Posterior vena cava (tissue), 2 donors: ENCODE measurements at places on chromosomes 11 and 22. TPM values are rescaled to one million over a fixed set of nuclear protein-coding genes. Genes with fewer than 3 reads are reported as not detected.

- no peak for DNase-seq
Observed at GRCh38 chr11:125626288-125626950, 1.5 kb downstream of the CHEK1 start.

DNA sequence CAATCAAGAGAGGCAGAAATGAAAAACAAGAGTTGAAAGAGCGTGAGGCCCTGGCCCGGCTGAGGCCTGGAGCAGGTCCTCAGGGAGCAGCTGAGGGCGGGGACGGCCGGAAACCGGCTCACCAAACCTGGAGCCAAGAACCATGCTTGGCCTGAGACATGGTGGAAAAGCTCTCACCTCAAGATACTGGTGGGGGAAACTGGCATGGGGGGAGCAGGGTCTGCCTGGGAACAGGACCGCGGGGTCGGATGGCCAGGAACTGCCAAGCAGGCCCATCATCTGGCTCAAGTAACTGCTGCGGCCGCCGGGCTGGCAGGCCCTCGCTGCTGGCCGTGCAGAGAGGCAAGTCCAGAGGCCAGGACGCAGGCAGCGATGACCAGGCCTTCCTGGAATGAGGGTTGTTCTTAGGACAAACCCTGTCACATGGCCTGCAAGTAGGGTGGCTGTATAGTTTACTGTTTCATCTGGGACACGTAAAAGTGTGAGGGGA is 18.9 kb upstream of the WNT11 start:
- DNase-seq: peak; percentile 92

GRCh38 chr11:108218455-108218854 is 4.0 kb downstream of the NPAT start:
- DNase-seq: no peak

- DNase-seq: peak; percentile 46
Observed at GRCh38 chr22:19700790-19701419, 13.4 kb upstream of the SEPTIN5 start.

DNA sequence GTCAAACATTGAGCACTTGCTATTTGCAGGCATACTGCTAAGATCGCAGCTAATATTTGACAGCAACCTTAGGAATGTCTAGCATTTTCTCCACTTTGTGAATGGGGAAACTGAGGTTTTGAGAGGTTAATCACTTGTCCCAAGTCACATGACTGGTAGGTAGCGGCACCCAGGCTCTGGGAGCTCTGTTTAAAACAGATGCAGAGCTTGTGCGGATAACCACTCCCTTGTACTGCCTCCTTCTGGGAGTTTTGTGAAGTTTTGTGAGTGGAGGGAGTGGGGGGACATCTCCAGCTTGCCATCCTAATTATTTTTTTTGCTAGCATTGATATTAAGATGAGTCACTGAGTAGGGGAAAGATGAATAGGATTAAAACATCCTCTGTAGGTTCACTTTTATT is 134.7 kb downstream of the GRIK4 start:
- peak; percentile 11 for DNase-seq

DNA sequence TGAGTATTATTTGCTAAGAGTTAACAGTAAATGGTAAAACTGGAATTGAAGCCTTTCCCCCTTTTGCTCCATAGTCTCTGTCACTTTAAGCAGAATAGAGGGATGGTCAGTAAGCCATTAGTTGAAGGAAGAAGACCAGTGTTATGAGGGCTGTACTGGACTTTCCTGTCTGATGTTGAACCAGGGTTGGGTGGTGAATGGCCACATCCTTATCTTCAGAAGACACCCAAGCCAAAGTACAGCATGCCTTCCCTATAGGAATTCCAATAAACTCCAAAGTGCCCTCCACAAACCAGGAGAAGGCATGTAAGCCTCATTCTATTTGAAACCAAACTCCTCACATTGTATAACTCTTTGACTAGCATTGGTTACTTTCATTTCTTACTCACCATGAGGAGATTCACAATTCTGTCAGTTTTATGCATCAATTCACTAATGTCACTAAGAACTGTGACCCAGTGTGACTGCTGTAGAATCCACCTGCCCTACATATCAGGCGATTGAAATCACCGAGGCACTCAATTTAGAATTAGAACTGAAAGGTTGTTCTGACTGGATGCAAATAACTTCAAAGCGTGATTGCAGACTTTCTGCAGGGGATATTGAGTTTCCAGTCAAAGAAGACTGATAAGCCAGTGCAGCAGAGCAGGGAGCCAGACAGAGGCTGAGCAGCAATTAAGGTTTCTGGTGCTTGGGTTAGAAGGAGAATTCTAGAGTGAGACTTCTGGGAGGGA is 107.1 kb upstream of the DDI1 start:
- no peak for DNase-seq

DNA sequence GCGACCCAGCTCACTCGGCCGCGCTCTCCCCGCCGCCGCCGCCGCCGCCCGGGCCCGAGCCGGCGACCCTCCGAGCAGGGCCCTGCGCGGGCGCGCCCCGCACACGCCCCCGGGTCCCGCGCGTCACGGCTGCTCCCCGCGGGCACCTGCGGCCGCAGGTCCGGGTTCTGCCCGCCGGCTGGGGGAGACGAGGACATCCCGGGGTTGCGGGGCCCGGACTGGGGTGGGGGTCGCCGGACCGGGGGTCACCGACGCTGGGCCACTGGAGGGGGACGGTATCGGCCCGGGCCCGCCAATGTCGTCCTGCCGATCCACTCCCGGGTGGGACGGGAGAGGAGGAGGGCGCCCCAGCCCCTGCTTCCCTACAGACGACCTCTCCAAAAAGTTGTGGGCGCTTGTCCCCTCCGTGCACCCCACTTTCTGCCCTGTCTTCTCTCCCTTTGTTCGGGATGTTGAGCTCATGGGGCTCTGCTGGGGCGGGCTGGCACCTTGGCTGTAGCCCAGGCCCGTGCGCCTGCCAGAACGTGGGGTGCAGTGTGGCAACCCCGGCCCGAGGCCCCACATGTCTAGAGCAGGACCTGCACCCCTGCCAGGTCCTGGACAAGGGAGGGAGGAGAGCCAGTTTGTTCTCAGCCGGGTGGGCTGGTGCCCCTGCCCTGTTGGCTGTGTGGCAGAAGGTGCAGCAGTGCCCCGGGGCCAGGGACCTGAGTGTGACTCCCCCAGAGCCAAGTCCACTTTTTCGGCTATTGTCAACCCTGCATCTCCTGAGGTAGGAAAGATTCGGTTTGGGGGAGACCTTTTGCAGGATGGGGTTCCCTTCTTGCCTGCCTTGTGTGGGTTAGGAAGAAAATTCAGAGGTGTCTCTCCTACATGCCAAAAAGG is 40.2 kb upstream of the CELSR1 start:
- no peak for DNase-seq

Gene PCNX3
- 22.6 TPM for total RNA-seq

DNA sequence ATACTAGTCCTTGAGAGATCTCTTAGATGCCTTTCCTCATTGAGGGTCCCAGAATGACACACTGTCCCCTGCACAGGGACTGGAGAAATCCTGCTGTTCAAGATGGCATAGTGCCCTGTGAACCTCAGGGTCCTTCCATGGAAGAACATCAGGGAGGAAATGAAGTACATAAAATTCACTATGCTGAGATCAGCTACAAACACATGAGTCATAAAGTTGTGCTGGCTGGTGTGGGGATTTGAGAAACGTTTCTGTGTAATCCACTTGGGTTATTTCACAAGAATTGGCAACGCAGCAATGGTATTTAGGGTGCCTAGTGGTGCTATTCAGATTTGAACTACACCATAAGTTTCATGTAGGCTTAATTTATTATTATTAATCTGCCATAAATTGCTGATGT is 174.4 kb downstream of the MAML2 start:
- no peak for DNase-seq

DNA sequence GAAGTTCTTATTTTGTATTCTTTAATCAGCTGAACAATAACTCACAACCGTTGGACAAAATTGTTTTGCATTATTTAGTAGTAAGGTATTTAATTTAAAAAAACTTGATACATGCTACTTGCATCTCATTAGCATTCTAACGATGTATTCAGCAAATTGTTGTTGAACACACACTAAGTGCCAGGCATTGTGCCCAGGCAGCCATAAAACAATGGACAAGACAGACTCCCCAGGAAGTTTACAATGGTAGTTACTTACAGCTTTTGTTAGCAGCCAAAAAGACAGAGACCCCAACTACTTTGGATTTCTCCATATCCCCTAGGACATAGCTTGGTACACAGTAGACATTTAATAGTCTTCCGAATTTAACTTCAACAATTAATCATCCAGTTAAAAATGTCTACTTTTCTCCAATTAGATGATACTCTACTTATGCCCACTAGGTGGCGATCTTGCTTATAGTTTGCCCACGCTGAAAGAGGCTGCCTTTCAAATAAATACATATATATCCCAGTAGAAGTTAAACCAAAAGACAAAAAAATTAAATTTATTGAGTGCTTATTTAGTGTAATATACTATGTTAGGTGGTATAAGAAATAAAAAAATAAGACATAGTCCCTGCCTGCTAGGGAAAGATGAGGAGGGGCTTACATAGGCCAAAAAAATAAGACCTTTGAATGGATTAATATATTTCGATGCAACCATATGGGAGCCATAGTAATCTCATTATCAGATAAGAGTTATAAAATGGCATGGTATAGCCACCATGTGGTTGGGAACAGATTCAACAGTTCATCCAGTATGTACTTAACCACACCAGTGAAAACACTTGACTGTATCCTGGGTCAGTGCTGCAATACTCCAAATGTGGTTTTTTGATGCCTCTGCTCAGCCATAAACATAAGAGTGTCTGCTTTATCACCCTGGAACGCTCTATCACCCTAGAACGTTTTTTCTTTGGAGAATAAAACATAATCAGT is 2.0 kb upstream of the FJX1 start:
- no peak for DNase-seq

Gene OR52I2
- not detected for total RNA-seq

Gene VSIG2
- 1.2 TPM for total RNA-seq

GRCh38 chr11:16795146-16795545 is 56.7 kb downstream of the C11orf58 start:
- DNase-seq: peak; percentile 80

- no peak for DNase-seq
Observed at GRCh38 chr11:30346068-30346688, 23.3 kb downstream of the ARL14EP start.

- DNase-seq: no peak
Observed at GRCh38 chr11:43555186-43555585, 125.4 kb upstream of the HSD17B12 start.

- peak; percentile 95 for DNase-seq
Observed at GRCh38 chr11:65779919-65780769, 632 bp downstream of the AP5B1 start.

DNA sequence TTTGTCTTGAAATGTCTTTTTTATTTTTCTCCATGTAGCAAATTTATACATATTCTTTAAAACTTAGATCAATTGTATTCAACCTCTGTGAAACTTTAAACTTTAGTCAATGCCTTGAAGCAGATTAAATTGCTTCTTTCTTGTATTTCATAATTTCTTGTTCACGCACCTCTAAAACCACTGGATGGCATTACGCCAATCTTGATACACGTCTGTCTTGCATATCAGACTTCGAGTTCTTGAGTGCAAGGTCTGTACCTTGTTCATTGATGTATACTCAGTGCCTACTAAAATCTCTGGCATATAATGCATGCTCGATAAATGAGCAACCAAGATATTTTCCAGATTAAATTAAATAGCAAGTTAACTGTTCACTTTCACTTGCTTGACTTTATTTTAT is 236.8 kb downstream of the CASP12 start:
- DNase-seq: no peak

Gene SEZ6L
- total RNA-seq: 0.09 TPM

DNA sequence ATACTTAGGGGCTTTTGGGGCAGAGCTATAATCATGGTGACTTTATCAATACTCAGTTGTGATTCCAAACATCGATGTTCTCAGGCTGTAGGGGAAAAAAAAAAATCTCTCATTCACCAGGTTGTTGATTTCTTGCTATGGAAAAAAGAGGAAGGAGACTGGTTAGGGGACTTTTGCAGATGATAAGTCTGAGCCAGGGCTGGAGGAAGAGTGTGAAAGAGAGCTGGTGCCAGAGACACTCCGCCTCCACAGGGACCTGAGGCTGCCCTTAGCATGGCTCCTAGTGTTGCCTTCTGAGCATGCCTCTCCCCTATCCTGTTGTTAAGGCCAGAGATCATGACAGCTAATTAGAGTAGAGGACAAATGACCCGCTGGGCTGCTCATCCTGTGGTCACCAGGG is 16.9 kb downstream of the UPB1 start:
- peak; percentile 43 for DNase-seq

GRCh38 chr11:75233754-75234172 is 6.8 kb upstream of the TPBGL start:
- no peak for DNase-seq

GRCh38 chr11:95884376-95884775 is 39.5 kb downstream of the MTMR2 start:
- DNase-seq: no peak

- DNase-seq: peak; percentile 94
Observed at GRCh38 chr11:78079232-78080083, at the start of gene NDUFC2. TSS of gene NDUFC2 (minus strand) at chr11:78079862. CDS start at chr11:78079744, 118 bp downstream.

GRCh38 chr11:75351541-75351790 is at the start of gene ARRB1:
TSS of gene ARRB1 (minus strand) at chr11:75351661. CDS start at chr11:75351607, 54 bp downstream.
- DNase-seq: peak; percentile 85
